GM12878 (cell line): ENCODE measurements at places on chromosomes 6 and 20.
A peak's percentile ranks its signal among the peaks of the same experiment; 100 is the strongest.

- peak overlapping the region; percentile 86 for H3K27ac ChIP-seq
- H3K4me1 ChIP-seq = peaks cover 26% of the 10 kb centered on the region
- H3K4me3 ChIP-seq = peak overlapping the region; percentile 76
Measured at GRCh38 chr6:154247119-154247861, 109.3 kb downstream of the IPCEF1 start.

DNA sequence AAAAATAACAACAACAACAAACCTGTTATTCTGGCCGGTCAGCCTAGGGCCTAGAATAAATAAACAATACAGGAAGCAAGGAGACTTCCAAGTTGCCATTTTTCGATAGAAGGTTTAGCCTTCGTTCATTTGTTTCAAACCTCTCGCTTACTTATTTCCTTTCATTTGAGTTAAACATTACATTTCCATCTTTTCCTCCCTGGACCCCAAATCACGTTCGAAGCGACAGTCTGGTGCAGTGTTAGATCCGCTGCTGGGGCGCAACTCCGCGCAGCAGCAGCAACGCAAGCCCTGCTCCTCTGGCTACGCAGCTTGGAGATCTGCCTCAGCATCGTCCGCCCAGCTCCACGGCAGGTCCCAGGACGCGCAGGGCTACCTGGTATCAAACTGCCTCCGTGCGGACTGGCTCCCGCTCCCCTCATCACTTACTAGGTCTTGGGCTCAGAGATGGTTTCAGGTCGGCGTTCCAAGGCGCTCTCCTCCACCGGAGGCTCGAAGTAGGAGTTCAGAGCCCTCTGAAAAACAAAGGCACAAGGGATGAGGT, 530 bp downstream of the TDP2 start:
- DNase-seq = no peak
- H3K36me3 ChIP-seq = no peaks in the 10 kb centered on the region; the same call in 1 of the 2 replicates
- peaks cover 10% of the 10 kb centered on the region for H3K4me1 ChIP-seq
- peak overlapping the region; percentile 94 for H3K4me3 ChIP-seq
- peak overlapping the region; percentile 90 for H3K27ac ChIP-seq

GRCh38 chr6:117568831-117569410, 33.4 kb downstream of the GOPC start:
- H3K4me1 ChIP-seq = no peaks in the 10 kb centered on the region
- no peak overlapping the region for H3K4me3 ChIP-seq

DNA sequence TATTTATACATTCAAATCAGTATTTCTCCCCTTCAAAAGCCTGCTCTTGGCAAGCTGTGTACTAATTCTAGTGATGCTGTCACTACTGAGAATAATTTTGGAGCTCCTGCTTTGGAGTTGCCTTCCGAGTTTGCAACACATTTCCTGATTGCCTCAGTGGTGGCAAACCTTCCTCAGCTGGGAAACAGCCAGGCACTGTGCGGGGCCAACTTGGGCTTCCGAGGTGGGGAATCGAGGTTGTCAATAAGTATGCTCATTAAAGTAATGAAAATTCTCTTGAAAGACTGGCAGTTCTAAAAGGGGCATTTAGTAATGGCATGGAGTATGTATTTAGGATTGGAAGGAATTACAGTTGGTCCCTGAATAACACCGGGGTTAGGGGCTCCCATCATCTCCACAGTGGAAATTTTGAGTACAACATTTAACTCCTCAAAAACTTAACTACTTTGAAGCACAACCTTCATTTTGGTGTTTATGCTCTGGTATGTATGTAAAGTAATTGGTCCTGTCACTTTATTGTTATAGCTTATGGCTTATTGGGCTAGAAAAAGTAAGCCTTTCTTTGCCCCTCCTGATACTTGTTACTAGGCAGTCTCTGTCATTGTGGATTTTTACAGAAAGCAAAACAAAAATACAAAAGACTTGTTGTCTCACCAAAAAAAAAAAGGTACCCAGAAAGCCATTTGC, 2.7 kb downstream of the PAQR8 start:
- peaks cover 17% of the 10 kb centered on the region for H3K4me1 ChIP-seq
- H3K27me3 ChIP-seq = no peaks in the 10 kb centered on the region
- no peak for DNase-seq

- no peaks in the 10 kb centered on the region for H3K27me3 ChIP-seq
- H3K4me3 ChIP-seq = no peak overlapping the region
- H3K27ac ChIP-seq = no peak overlapping the region
- H3K36me3 ChIP-seq = no peaks in the 10 kb centered on the region
- DNase-seq = no peak
Measured at GRCh38 chr6:157741321-157741947, 81.6 kb upstream of the SNX9 start.

- no peaks in the 10 kb centered on the region for H3K36me3 ChIP-seq
- H3K4me3 ChIP-seq = no peak overlapping the region
- no peak overlapping the region for H3K27ac ChIP-seq
Measured at GRCh38 chr6:53899512-53899911, 104.7 kb downstream of the LRRC1 start.

- H3K36me3 ChIP-seq = no peaks in the 10 kb centered on the region
- H3K4me3 ChIP-seq = no peak overlapping the region
- H3K4me1 ChIP-seq = no peaks in the 10 kb centered on the region
- H3K27ac ChIP-seq = no peak overlapping the region
- no peak for DNase-seq
Measured at GRCh38 chr6:91276315-91276714, 689.4 kb upstream of the MAP3K7 start.

DNA sequence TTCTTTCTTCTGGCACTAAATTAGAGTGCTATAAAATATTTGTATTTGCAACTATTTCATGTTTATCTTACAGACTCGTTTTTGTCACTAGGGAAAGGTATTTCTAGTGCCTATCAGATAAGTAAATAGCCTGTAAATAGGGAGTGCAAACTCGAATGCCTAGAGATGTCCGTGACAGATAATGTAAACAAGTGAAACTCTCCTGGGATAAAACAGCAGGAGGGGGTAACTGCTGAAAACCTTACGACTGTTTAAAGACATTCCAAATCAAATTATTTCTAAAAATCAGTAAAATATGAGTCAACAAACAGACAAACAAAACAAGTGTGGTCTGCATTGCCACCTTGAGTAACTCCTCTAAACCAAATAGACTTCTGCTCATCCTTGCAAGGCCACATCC, 932.1 kb downstream of the EYS start:
- H3K4me3 ChIP-seq = no peak overlapping the region
- H3K4me1 ChIP-seq = no peaks in the 10 kb centered on the region
- no peaks in the 10 kb centered on the region for H3K36me3 ChIP-seq
- no peak for DNase-seq
- H3K27ac ChIP-seq = no peak overlapping the region

GRCh38 chr6:106677282-106677681, 47.9 kb downstream of the QRSL1 start:
- H3K36me3 ChIP-seq = no peaks in the 10 kb centered on the region
- no peak overlapping the region for H3K4me3 ChIP-seq
- no peak overlapping the region for H3K27ac ChIP-seq
- DNase-seq = no peak
- H3K4me1 ChIP-seq = no peaks in the 10 kb centered on the region
- H3K27me3 ChIP-seq = no peaks in the 10 kb centered on the region

- no peak overlapping the region for H3K27ac ChIP-seq
- H3K4me1 ChIP-seq = 0 out of 2 replicates have a peak, but pooled peaks cover 6% of the 10 kb centered on the region
- H3K36me3 ChIP-seq = no peaks in the 10 kb centered on the region
- no peak for DNase-seq
- no peak overlapping the region for H3K4me3 ChIP-seq
Measured at GRCh38 chr6:87653074-87653962, 48.7 kb downstream of the AKIRIN2 start.

DNA sequence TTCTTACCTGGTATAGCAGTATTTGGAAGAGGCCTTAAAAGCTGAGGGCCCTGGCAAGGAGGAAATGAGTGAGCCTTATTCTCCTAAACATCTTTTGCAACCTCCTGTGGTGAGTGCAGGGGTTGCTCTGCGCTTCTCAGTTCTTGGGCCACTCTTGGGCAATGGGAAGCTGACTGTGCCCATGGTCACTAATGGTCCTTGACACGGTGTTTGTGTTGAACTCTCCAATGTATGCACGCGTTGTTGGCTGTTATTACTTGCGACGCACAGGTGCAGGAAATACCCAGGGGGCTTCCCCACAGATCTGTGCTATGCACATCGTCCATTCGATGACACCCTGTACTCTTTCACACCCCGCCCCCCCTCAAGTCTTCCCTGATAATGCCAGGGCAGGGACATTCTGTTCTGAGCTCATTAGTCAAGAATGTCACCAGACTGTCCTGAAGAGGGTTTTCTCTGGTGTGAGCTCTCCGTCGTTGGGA, 79.7 kb downstream of the EDN1 start:
- no peak overlapping the region for H3K4me3 ChIP-seq
- H3K4me1 ChIP-seq = peaks cover 13% of the 10 kb centered on the region
- no peaks in the 10 kb centered on the region for H3K27me3 ChIP-seq
- peak; percentile 73 for DNase-seq
- peak overlapping the region; percentile 35 for H3K27ac ChIP-seq
- no peaks in the 10 kb centered on the region for H3K36me3 ChIP-seq

DNA sequence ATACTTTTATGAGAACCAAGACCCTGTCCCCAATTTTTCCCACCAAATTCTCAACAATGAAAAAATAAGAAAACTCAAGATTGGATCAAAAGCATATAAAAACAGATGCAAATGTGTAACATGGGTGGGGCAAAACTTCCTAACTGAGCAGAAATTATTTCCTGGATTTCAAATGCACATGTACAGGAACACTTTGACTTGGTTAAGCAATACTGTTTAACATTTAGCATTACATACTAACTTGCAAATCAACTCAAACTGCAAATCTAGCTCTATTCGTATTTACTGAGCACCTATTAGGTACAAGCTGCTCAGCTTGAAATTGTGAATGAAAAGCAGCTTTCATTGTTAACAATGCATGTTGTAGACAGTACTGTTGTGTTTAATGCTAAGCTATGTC, 40.2 kb downstream of the BMP5 start:
- H3K27me3 ChIP-seq = no peaks in the 10 kb centered on the region
- H3K27ac ChIP-seq = no peak overlapping the region
- no peaks in the 10 kb centered on the region for H3K36me3 ChIP-seq
- DNase-seq = no peak
- no peaks in the 10 kb centered on the region for H3K4me1 ChIP-seq

DNA sequence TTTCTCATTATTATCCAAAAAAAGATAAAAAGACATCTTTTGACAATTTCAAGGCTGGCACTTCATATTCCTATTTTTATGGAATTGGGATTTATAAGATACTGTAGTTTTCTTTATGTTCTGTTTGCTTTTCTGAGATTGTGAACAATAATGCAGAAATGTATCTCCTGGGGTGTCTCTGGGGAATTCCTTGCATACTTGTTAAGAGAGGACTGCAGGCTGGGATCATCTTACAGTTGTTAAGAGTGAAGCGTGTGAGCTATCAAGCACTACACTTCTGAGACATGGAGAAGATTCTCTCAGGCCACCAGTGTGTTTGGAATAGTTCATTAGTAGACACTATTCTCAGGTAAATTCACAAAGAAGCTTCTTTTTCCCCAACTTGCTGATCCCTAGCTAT, 963.3 kb upstream of the GJE1 start:
- H3K36me3 ChIP-seq = no peaks in the 10 kb centered on the region
- no peak overlapping the region for H3K27ac ChIP-seq
- no peaks in the 10 kb centered on the region for H3K27me3 ChIP-seq

GRCh38 chr6:169252505-169253189, 999 bp downstream of the THBS2 start:
- DNase-seq = no peak
- no peaks in the 10 kb centered on the region for H3K27me3 ChIP-seq
- no peak overlapping the region for H3K27ac ChIP-seq
- no peaks in the 10 kb centered on the region for H3K36me3 ChIP-seq

DNA sequence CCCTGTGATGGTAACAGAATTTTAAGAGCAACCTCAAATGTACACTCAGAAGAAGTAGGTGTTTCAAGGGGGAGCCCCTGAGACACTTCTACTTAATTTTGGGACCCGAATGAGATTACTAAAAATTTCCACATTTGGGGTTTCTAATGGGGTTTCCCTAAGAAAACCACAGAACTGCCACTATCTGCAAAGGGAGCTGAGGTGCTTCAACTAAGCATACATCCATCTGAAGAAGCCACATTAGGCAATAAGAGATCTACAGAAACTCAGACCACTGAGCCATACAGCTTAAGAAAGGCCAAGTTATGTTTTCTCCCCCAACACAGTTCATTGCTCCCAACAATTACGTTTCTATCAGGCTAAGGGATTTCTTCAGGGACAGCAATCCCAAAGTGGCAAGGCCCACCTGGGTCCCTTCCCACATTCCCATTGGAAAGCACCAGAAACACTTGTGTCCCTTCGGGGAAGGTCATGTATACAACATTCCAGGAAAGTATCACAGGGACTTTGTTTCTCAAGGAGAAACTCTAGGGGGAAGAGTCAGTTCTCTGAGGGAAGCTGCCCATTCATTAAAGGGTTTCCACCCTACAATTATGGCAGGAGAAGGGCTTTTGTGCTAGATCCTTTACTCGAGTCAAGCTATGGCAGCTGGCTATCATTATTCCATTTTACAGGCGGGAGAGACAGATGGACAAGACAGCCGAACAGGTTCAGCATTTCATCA, 5.0 kb downstream of the BCL2L1 start:
- H3K27ac ChIP-seq = peak overlapping the region; percentile 75
- peak overlapping the region; percentile 72 for H3K4me3 ChIP-seq
- H3K4me1 ChIP-seq = peaks cover 29% of the 10 kb centered on the region
- no peaks in the 10 kb centered on the region for H3K27me3 ChIP-seq

GRCh38 chr6:168708526-168708925, 267.5 kb downstream of the SMOC2 start:
- no peak for DNase-seq
- H3K36me3 ChIP-seq = no peaks in the 10 kb centered on the region
- H3K27ac ChIP-seq = no peak overlapping the region
- no peaks in the 10 kb centered on the region for H3K4me1 ChIP-seq
- no peaks in the 10 kb centered on the region for H3K27me3 ChIP-seq
- H3K4me3 ChIP-seq = no peak overlapping the region

DNA sequence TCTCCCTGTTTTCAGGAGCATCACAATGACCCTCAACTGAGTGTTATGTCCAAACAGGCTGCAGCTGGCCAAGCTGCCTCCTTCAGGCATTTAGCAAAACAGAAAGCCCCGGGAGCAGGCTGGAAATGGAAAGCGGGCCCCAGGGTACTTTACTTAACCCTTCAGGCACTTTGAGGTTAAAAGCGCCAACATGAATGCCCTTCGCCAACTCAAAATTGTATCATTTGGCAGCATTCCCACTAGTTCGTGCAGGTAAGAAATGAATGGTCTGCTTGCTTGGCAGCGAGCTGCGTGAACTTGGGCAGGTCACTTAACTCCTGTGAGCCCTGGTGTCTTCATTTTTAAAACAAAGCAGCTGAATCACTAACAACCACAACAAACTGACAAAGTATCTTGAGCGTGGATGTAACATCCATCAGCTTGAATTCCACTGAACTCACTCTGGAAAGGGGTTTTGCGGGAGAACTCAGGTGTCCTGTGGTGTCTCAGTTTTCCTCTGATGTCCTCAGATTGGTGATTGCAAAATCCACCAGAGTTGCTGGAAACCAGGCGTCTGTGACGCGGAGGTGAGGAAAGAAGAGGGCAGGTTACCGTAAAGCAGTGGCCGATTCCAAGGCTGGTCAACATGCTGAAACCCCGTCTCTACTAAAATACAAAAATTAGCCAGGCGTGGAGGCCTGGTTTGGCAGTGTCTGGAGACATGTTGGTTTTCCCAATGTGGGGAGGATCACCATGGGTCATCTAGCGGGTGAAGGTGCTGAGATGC, 118.8 kb upstream of the ZNF217 start:
- peaks cover 32% of the 10 kb centered on the region for H3K4me1 ChIP-seq
- H3K36me3 ChIP-seq = no peaks in the 10 kb centered on the region
- DNase-seq = no peak
- H3K27me3 ChIP-seq = no peaks in the 10 kb centered on the region

- no peak overlapping the region for H3K27ac ChIP-seq
- no peak for DNase-seq
- H3K4me1 ChIP-seq = no peaks in the 10 kb centered on the region
- peaks cover 5% of the 10 kb centered on the region for H3K27me3 ChIP-seq
- no peaks in the 10 kb centered on the region for H3K36me3 ChIP-seq
- no peak overlapping the region for H3K4me3 ChIP-seq
Measured at GRCh38 chr20:5298811-5299210, 17.9 kb downstream of the PROKR2 start.
